Kidney capillary endothelial cell (primary cell): ENCODE measurements at places on chromosomes 7 and 10.

GRCh38 chr7:130695840-130696239, 9.5 kb upstream of the TSGA13 start:
- peak; percentile 8 for DNase-seq

DNA sequence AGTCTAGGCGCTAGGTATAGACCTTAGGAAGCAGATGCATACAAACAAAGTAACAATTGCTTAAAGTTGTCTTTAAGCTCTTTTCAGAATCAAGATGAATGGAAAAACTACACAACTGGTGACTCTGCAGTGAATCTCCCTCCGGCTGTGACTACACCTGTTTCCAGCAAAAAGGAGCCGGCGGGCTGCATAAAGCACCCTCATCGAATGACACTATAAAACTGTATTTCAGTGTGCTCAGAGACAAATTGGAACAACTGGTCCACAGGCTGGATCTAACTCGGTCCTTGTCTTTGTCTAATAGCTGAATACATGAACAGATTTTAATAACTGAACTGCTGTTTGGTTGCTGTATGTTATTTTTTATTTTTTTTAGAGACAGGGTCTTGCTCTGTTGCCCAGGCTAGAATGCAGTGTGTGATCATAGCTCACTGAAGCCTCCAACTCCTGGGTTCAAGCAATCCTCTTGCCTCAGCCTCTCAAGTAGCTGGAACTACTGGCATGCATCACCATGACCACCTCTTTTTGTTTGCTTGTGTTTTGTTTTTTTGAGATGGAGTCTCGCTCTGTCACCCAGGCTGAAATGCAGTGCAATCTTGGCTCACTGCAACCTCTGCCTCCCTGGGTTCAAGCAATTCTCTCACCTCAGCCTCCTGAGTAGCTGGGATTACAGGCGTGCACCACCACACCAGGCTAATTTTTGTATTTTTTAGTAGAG, 64.2 kb upstream of the SVIL start:
- no peak for DNase-seq

DNA sequence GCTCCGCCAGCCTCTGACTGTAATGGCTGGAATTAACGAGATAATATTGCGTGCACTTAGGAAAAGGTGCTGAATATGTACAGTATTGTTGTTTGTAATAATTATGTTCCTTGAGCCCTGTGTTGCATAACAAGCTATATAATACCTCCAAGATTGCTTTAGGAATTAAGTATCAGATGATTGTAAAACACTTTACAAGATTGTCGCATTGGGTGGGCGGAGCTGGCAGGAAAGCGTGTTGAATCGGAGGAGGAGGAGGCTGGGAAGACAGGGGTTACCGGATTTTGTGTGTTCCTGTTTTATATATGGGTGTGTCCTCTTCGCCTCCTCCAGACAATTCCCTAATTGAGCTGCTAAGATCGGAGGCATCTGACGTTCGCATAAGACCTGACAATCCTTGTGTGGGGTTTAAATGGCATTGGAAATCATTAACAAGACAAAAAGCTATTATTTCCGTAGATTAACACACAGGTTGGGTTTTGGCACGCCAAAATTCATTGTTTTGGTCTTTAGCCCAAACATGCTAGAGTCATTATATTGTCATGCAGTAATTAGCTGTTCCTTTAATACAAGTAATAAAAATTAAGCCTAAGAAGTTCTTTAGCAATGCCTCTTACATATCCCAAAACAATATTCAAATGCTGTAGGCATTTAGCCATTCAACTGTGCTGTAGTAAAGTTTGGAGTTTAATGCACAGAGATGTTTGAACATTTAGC, 192.9 kb upstream of the SH2B2 start:
- no peak for DNase-seq

GRCh38 chr10:29689001-29689400, 54.2 kb upstream of the SVIL start:
- peak; percentile 88 for DNase-seq

DNA sequence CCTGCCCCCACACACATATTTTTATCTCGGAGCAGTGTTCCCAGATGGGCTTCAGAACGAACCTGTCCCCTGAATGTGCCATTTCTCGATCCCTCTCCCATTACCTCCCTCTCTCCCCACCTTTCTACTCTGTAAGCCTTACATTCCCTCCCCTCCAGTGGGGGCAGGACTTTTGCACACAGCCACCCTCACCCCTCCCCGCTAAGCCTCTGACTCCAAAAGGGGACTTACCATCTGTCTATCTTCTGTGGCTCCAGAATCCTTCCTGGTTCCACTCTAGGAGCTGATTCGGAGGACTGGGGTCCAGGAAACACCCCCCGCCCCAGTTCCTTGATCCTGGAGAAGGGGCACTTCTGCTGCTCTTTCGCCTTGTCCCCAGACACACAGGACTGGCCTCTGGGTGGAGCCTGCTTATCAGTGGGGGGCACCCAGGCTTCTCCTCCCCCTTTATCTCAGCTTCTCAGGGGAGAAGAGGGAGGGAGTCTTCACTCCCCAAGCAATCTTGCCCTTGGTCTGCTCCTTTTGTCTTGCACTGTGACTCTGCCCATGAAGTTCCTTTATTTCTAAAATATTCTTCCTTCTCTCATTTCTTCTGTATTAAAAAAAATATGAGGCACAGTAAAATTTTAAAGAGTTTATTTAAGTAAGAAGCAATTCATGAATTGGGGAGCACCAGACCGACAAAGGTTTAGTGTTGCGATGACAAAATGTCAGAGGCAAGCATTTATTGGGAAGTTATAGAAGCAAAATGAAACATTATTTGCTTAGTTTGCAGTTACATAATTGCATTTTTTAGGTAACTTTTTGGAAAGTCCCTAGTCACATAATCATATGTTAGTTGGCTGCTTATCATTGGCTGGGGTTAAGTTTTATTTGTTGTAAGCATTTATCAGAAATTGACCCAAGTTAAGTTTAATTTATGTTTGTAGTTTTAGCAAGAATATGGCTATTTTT, at the start of gene KEL:
KEL (minus strand) TSS at position 391 of the 954 bp plus-strand sequence; CDS start at position 234, 157 bp downstream.
- no peak for DNase-seq

DNA sequence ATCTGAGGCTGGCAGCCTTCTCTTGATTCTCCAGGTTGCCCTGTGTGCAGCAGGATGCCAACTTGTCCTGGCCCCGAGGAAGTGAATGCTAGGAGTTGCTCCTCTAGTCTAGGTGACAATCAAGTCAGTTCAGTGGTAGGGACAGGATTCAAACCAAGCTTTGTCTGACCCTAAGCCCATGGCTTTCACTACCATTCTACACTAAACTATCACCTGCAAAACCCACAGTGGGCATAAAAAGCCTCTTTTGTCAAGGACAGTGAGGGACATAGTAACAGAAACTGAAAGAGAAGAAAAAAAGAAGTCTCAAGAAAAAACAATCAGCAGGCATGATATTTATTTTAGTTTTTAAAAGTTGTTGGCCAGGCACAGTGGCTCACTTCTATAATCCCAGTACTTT, 33.5 kb downstream of the KCNMA1 start:
- no peak for DNase-seq

DNA sequence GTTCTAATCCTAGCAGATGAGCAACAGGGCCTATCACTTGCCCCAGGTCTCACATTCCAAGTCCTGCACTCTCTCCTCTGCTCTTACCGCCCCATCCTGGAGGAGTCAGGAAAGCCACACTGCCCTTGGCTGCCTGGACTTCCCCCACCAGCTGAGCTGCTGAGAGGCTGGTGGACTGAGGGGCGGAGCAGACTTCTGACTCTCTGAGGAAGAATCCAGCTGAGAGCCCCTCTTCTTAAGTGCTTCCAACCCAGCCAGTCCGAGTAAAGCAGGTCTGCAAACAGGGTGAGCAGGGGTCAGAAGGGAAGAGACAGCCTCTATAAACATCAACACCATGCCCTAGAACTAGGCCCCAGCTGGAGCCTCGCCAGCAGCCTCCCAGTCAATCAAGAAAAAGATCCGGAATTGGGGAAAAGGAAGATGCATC, 92.4 kb upstream of the TMEM72 start:
- no peak for DNase-seq

- no peak for DNase-seq
These were observed 70.9 kb downstream of the MYL10 start for GRCh38 chr7:101557978-101558741.

- DNase-seq = no peak
These were observed 17.8 kb upstream of the ERCC6 start for GRCh38 chr10:49556723-49557122.

- DNase-seq = no peak
These were observed 191.3 kb upstream of the KAT6B start for GRCh38 chr10:74634995-74635536.

DNA sequence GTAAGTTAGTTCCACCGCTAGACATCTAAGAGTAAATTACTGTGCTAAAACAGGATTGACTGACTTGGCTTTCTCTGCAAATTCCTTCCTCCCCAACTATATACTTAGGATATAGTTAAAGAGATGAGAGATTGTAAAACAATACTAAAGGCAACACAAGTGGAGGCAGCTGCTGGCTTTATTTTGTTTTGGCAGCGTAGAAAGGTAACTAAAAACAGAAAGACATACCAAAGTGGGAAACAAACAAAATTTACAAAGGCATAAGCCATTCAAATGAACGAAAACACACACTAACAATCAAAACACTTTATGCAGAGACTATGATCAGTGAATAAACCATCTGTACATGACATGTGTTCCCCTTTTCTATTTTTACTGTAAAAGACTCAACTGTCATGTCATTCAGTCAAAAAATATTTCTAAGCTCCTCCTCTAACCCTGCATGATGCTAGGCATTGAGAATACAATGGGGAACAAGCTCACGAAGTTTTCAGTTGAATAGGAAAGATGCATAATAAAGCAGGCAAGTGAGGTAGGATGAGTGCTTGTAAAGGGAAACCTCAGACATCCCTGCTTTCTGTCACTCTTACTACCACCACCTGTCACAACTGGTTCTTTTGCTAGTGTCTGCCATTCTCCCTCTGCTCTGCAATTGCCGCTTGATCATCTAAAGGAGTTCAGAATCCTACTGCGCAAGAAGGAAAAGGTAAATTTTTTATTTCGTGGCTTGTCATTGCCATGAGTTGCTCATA, 64.2 kb upstream of the COL1A2 start:
- DNase-seq = no peak

- no peak for DNase-seq
These were observed 50.5 kb upstream of the HBP1 start for GRCh38 chr7:107118109-107118900.

- DNase-seq = no peak
These were observed 147.0 kb downstream of the TCF7L2 start for GRCh38 chr10:113097036-113097435.

DNA sequence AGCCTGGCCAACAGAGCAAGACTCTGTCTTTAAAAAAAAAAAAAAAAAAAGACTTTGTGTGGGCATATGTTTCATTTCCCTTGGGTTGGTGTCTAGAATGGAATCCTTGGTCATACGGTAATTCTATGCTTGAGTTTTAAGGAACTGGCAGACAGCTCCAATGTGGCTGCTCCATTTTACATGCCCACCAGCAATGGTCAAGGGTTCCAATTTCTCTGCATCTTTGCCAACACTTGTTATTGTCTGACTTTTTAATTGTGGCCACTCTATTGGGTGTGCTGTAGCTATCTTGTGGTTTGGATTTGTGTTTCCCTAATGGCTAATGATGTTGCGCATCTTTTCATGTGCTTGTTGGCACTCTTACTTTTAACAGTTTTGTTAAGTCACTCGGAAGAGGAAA, 57.6 kb downstream of the BRI3 start:
- DNase-seq = no peak

GRCh38 chr10:127577376-127578258, 28.5 kb downstream of the NPS start:
- DNase-seq = no peak

GRCh38 chr10:110994406-110995086, 75.1 kb downstream of the SHOC2 start:
- no peak for DNase-seq

DNA sequence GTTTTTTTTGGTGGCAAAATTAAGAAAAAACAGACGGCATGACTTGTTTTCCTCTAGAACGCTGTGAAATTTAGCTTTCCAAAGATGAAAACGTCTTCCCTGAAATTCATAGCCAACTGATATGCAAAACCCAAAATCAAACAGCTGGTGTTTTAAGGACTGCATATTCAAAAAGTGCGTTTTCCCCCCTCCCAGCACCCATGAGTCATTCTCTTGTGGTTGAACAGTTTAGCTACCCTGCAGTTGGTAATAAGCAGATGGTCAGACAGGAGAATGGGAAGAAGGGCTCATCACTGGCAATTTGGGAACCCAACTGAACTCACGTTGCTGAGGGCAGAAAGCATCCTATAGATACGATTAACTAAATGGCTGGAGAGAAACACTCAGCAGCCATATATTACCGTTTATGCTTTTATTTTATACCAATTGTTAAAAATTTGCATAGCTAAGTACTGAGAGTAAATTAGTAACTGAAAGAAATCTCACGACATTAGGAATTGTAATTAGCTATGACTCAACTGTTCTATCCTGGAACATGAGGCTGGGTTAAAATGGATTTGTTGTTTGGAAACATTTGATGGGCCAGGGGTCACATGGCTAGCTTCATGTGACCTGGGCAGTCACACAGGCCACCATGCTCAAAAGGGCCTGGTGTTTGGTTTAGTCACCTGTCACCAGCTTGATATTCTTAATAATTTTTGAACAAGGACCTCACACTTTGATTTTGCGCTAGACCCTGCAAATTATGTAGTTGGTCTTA, 343.1 kb downstream of the PHTF2 start:
- no peak for DNase-seq

DNA sequence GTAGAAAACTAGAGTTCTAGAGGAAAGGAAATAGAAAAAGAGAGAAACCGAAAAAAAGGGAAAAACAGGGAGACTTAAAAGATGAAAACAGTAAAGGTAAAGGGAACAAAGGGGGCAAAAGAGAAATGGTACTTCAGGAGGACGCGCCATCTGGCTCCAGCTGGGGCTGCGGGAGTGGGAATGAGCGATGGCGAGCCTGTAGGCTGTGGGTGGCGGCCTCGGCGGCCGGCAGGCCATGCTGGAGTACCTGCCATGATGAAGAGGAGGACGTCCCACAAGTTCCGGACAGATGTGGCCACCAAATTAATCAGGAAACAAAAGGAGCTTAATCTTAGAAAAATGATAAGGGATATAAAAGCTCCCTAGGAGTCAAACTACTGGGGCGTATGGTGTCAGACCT, 21.7 kb upstream of the PHYH start:
- no peak for DNase-seq

DNA sequence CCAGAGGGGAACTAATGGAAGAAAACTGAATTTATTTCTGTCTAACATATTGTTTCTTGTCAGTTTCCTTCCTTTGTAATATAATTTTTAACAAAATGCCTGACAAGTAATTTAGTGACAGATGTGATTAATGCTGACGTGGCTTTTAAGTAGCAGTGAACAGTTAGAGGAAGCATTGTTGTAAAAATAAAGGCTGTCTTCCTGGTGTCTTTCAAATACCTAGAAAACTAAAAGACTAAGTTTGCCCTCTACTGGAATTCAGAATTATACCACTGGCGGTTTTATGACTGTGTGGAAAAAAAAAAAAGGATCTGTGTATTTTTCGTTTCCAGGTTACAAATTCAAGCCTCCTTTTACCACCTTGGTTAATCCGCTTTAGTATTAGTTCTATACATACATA, 217.1 kb upstream of the DPP6 start:
- peak; percentile 19 for DNase-seq

- DNase-seq = no peak
These were observed 53.9 kb upstream of the HABP2 start for GRCh38 chr10:113498997-113499396.
